Activated naive CD4-positive, alpha-beta T cell treated with anti-CD3 and anti-CD28 coated beads for 36 hours (primary cell): ENCODE measurements at places on chromosomes 16 and 17. TPM values are rescaled to one million over a fixed set of nuclear protein-coding genes. Genes with fewer than 3 reads are reported as not detected.

Gene KRTAP3-2
- not detected for total RNA-seq

Gene KRTAP1-5
- total RNA-seq = not detected

Gene CX3CL1
- total RNA-seq = not detected

Gene SGF29
- total RNA-seq = 15.9 TPM

Gene MSLN
- total RNA-seq = not detected

Gene TP53I13
- total RNA-seq = 30.9 TPM

Gene SLC2A4
- 0.19 TPM for total RNA-seq

Gene HIGD1B
- not detected for total RNA-seq

- no peaks in the 10 kb centered on the region for H3K27me3 ChIP-seq
- peaks cover 43% of the 10 kb centered on the region for H3K36me3 ChIP-seq
- no peak overlapping the region for H3K4me3 ChIP-seq
- DNase-seq = peak; percentile 46
Observed at GRCh38 chr17:57261084-57261461, 4.8 kb downstream of the MSI2 start.

DNA sequence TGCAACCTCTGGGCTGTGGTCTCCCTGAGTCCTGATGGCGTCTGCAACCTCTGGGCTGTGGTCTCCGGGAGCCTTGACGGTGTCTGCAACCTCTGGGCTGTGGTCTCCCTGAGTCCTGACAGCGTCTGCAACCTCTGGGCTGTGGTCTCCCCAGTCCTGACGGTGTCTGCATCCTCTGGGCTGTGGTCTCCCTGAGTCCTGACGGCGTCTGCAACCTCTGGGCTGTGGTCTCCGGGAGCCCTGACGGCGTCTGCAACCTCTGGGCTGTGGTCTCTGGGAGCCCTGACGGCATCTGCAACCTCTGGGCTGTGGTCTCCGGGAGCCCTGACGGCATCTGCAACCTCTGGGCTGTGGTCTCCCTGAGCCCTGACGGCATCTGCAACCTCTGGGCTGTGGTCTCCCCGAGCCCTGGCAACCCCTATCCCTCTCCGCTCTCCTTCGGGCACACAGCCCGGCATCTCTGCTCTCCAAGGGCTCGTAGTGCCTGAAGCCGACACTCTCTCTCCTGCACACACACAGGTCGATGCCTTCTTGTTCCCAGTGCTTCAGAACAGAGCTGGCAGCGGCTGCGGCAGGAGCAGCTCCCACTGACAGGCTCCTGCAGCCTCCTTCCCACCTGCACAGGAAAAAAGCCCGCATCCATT is 45.6 kb downstream of the METRNL start:
- H3K27me3 ChIP-seq = peaks cover 26% of the 10 kb centered on the region
- peaks cover 20% of the 10 kb centered on the region for H3K4me1 ChIP-seq
- H3K36me3 ChIP-seq = no peaks in the 10 kb centered on the region
- H3K27ac ChIP-seq = no peak overlapping the region
- no peak for DNase-seq

DNA sequence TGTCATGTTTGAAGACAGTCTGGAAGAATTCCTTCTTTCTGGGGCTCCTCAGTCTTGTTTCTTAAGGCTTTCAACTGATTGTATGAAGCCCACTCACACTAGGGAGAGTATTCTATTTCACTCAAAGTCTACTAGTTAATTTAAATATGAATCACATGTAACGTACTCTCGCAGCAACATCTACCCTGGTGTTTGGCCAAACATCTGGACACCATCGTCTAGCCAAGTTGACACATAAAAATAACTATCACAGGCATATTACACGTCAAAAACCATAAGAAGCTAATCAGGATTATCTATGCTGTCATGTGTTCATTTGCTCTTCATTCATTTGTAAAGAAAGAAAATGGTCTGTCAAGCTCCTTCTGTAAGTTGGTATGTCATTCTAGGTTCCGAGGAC is 787.4 kb downstream of the KCNJ2 start:
- H3K27ac ChIP-seq = no peak overlapping the region
- H3K36me3 ChIP-seq = no peaks in the 10 kb centered on the region
- DNase-seq = no peak
- no peaks in the 10 kb centered on the region for H3K27me3 ChIP-seq

- H3K27me3 ChIP-seq = no peaks in the 10 kb centered on the region
- peaks cover 81% of the 10 kb centered on the region for H3K4me1 ChIP-seq
- H3K4me3 ChIP-seq = peak overlapping the region; percentile 77
- peaks cover 42% of the 10 kb centered on the region for H3K36me3 ChIP-seq
- peak overlapping the region; percentile 99 for H3K27ac ChIP-seq
Observed at GRCh38 chr17:59828478-59828760, 64.3 kb downstream of the TUBD1 start.

DNA sequence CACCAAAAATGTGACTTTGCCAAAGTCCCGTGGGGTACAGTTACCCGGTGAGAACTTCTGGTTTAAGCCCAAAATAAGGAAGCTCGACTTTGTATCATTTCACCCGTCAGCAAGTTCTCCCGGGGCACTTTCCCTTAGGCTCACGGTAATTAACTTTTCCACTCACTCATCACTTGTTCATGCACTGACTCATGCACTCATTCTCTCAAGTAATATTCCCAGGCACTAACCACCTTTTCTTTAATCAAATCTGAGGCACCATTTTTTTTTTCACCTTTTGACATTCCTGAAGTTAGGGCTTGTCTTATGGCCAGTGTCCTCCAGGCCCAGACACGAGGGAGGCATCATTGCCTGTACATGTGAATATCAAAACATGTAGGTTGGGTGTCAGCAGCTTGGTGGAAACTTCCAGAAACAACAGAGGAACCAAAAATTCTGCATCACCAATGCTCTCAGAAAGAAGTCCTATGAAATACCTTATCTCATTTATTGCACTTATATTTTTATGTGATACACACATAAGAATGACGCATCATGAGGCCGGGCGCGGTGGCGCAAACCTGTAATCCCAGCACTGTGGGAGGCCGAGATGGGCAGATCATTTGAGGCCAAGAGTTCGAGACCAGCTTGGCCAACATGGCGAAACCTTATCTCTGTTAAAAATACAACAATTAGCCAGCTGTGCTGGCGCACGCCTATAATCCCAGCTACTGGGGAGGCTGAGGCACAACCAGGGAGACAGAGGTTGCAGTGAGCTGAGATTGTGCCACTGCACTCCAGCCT is 36.1 kb upstream of the ATP2C2 start:
- DNase-seq = no peak
- no peaks in the 10 kb centered on the region for H3K27me3 ChIP-seq
- no peak overlapping the region for H3K27ac ChIP-seq
- no peaks in the 10 kb centered on the region for H3K4me1 ChIP-seq
- no peaks in the 10 kb centered on the region for H3K36me3 ChIP-seq

GRCh38 chr17:45227101-45227925 is 5.6 kb downstream of the FMNL1 start:
- peaks cover 36% of the 10 kb centered on the region for H3K36me3 ChIP-seq
- H3K27ac ChIP-seq = peak overlapping the region; percentile 100
- peak; percentile 49 for DNase-seq
- peak overlapping the region; percentile 100 for H3K4me3 ChIP-seq

GRCh38 chr16:15873301-15873700 is 15.1 kb downstream of the CEP20 start:
- H3K36me3 ChIP-seq = peaks cover 11% of the 10 kb centered on the region
- no peak for DNase-seq
- peaks cover 3% of the 10 kb centered on the region for H3K4me1 ChIP-seq
- H3K4me3 ChIP-seq = no peak overlapping the region
- H3K27ac ChIP-seq = no peak overlapping the region
- no peaks in the 10 kb centered on the region for H3K27me3 ChIP-seq

GRCh38 chr16:397736-398332 is 835 bp downstream of the NME4 start:
- DNase-seq = peak; percentile 55
- peaks cover 19% of the 10 kb centered on the region for H3K4me1 ChIP-seq
- H3K27me3 ChIP-seq = no peaks in the 10 kb centered on the region
- peaks cover 2% of the 10 kb centered on the region for H3K36me3 ChIP-seq

DNA sequence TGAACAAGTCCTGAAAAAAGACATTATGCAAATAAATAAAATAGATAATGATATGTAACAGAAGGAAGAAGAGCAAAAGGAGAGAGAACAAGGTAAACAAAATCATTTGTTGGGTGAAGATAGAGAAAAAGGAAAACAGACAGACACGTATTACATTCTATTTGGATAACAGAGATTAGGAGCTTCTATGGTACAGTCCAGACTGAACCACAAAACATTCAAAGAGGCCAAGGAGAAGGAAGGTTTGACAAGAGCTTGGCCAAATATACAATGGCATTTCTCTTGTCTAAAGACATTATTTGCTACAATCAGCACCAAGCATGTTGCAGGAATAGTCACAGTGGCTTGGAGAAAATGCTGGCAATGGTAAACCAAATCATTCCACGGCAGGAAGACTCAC is 29.2 kb downstream of the SMG6 start:
- H3K4me1 ChIP-seq = peaks cover 64% of the 10 kb centered on the region
- DNase-seq = no peak
- peaks cover 37% of the 10 kb centered on the region for H3K36me3 ChIP-seq
- H3K27ac ChIP-seq = no peak overlapping the region
- H3K4me3 ChIP-seq = no peak overlapping the region

DNA sequence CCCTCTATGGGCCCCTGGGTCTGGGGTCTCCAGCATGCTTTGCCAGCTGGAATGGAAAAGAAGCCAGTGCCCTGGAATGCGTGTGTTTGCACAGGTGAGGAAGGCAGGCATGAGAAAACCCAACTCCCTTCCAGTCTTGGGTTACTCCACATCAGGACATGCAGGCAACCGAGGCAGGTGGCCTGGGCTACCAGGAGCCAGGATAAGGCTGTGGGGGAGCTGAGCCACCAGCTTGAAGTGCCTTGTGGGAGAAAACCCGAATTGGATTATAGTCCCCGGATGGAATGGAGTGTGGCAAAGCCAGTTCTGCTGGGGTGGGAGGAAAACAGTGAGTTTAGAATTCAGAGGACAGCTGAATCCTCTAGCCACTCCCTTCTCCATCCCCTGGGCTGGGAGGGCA is 7.2 kb downstream of the SRCIN1 start:
- DNase-seq = peak; percentile 51
- H3K27ac ChIP-seq = no peak overlapping the region
- H3K27me3 ChIP-seq = peaks cover 76% of the 10 kb centered on the region
- peaks cover 3% of the 10 kb centered on the region for H3K4me1 ChIP-seq

DNA sequence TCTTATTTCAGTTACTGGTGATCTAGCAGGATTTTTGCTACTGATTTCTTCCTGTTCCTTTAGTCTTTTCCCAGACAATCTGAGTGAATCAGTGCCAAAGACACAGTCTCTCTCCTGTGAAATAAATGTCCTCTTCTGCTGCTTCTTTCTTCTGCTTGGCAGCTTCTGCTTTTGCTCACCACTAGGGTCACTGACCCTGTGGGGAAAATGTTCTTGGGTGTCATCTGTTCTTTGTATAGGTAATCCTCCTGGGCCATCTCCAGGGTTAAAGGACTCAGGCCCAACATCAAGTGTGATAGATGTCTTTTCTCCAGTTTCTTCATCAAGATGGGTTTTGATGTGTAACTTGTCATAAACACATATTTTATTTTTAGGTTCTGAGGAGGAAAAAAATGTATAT is 5.2 kb downstream of the PALB2 start:
- no peak overlapping the region for H3K27ac ChIP-seq
- H3K4me1 ChIP-seq = peaks cover 24% of the 10 kb centered on the region
- peaks cover 34% of the 10 kb centered on the region for H3K36me3 ChIP-seq
- no peak overlapping the region for H3K4me3 ChIP-seq
- H3K27me3 ChIP-seq = no peaks in the 10 kb centered on the region
- no peak for DNase-seq

GRCh38 chr16:79047337-79047736 is 553.2 kb downstream of the MAF start:
- no peak overlapping the region for H3K27ac ChIP-seq
- H3K4me1 ChIP-seq = peaks cover 19% of the 10 kb centered on the region
- H3K27me3 ChIP-seq = no peaks in the 10 kb centered on the region
- no peak overlapping the region for H3K4me3 ChIP-seq
- no peaks in the 10 kb centered on the region for H3K36me3 ChIP-seq

DNA sequence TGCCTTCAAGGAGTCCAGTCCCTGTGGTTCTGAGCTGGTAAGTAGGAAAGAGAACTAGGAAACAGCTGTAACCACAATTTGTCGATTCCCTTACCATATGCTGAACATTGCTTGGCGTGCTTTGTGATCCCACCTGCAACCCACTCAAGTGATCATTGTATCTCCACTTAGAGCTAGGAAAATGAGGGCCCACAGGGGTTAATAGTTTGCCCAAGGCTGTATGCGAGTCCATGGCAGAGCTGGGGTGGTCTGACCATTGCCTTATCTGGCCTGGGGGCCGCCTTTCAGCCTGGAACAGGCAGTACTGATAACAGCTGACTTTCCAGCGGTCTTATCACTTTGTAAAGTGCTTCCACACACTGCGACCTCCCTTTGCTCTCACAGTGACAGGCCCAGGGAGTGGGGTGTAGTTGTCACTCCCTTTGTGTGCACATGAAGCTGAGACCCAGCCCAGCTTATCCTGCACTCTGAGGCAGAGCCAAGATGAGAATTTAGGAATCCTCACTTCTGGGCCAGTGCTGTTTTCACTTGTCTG is 9.8 kb downstream of the MYL4 start:
- no peaks in the 10 kb centered on the region for H3K36me3 ChIP-seq
- no peaks in the 10 kb centered on the region for H3K27me3 ChIP-seq
- peaks cover 30% of the 10 kb centered on the region for H3K4me1 ChIP-seq
- H3K4me3 ChIP-seq = no peak overlapping the region
- DNase-seq = no peak

DNA sequence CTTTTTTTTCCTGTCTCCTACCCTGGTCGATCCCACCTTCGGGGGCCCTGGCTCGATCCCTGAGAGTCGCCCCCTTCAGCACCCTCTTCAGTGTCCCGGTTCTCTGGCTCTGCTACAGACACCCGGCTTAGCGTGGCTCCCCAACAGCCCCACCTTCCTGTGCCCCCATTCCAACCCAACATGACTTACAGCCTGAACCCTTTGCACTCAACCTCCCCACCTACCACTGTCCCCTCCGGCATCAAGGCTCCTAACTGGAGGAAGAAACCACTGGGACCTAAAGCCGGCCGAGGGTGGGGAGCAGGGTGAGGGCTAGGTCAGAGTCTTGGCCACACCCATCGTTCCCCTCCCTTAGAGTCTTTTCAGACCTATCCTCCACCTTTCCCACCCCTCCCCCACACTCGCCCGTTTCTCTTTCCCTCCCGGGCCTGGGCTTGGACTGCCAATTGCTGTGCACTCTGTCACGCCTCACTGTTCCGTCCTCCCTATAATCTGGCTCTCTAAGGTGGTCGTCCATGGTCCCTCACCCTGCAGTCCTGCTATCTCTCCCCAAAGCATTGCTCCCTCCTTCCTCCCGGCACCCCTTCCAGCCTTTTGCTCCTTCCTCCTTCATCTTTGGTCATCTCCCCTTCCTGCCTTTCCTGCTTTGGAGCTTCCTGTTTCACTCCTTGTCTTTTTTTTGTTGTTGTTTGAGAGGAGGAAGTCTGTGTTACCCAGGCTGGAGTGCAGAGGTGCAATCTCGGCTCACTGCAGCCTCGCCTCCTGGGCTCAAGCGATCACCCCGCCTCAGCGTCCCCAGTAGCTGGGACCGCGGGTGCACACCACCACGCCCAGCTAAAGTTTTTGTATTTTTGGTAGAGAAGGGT is 890 bp upstream of the CLDN7 start:
- peak overlapping the region; percentile 55 for H3K4me3 ChIP-seq
- H3K36me3 ChIP-seq = peaks cover 6% of the 10 kb centered on the region
- peak; percentile 37 for DNase-seq
